ENCODE measurements at places on chromosomes 2 and 18. TPM values are rescaled to one million over a fixed set of nuclear protein-coding genes. Genes with fewer than 3 reads are reported as not detected.
A peak's percentile ranks its signal among the peaks of the same experiment; 100 is the strongest.

GRCh38 chr2:133411857-133412256 is 156.4 kb downstream of the NCKAP5 start:
- no peak for DNase-seq

DNA sequence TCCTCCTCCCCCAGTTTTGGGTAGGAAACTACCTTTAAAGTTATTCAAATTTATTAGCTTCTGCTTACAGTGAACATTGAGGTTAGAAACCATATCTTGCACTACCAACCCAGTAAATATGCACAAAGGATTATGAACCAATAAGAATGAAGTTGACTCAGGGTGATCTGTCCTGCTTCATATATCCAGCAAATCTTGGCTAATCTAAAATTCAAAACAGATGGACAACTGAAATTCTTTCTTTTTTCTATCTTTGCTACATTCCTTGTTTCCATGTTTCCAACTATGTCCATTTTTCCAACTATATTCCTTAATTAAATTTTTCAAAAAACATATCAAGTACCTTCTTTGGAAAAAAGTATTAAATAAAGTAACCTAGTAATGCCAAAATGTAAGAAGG is 149.3 kb downstream of the FAM124B start:
- DNase-seq, result no peak

- peak; percentile 7 for DNase-seq
Measured at GRCh38 chr18:35862119-35862640, 110.3 kb upstream of the RMP24 start.

DNA sequence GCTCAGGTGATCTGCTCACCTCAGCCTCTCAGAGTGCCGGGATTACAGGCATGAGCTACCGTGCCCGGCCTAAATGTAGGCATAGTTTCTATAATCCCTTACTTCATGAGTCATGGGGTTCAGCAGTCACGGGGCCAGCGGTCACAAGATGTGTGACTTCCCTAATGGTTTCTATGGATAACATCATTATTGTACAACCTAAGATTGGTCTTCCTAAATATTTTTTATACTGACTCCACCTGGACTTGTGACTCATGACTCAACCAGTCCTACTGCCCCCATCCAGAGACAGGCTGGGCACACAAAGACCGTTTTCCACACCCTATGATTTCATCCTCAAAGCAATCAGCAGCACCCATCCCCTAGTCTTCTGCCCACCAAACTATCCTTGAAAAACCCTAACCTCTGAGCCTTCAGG is 15.9 kb downstream of the FAM210A start:
- DNase-seq, result no peak

GRCh38 chr2:181672255-181673008 is 7.9 kb downstream of the NEUROD1 start:
- DNase-seq, result no peak

DNA sequence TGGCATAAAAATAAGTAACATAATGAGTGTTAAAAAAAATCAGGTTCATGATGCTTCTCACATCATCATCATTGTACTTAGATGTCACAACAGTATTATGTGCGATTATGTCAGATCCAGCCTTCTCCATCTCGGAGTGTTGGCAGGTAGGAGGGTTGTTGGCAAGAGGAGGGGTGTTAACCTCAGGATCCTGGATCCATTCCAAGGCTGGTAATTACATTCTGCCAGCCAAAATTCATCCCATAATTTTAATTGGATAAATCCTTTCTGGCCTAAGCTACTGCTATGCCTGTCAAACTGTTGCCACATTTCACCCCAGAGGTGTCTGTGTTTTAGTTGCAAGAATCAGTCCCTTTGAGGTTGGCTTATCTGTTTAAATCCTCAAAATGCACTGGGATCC is 891 bp upstream of the FTCDNL1 start:
- DNase-seq, result no peak

DNA sequence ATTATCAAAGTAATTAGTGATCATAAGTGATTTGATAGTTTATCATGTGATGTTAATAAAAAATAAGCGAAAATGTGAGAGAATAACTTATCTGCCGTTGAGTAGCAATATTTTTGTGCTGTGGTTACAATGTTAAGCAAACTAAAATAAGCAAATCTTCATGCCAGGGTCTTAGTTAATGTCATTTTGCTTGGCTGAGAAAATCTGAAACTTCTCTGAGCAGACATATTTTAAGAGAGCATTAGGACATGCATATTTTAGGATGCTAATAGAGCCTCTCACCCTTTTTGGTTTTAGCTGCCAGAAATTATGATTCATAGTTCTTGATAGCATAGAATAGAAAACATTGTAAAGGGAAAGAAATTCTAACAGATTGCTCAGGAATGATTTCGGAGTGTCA is 233.5 kb upstream of the ZEB2 start:
- no peak for DNase-seq

GRCh38 chr2:129233751-129234406 is 745.6 kb upstream of the RAB6C start:
- DNase-seq, result no peak

The DCC gene
- total RNA-seq, result 5.4 TPM

The EVX2 gene
- total RNA-seq, result 0.10 TPM

The DNAH6 gene
- total RNA-seq, result 3.8 TPM

The COLEC12 gene
- total RNA-seq, result 61.3 TPM

The COBLL1 gene
- 32.1 TPM for total RNA-seq

The ZAP70 gene
- total RNA-seq, result 1.2 TPM

The XIRP2 gene
- 0.19 TPM for total RNA-seq
